ENCODE measurements at places on chromosomes 1 and 21.
A peak's percentile ranks its signal among the peaks of the same experiment; 100 is the strongest.

GRCh38 chr1:116258668-116259419, 114.2 kb upstream of the ATP1A1 start:
- DNase-seq, result no peak

GRCh38 chr1:223752721-223753515, 40.6 kb downstream of the CAPN2 start:
- no peak for DNase-seq

GRCh38 chr1:230328342-230329015, 97.7 kb downstream of the PGBD5 start:
- DNase-seq, result no peak

DNA sequence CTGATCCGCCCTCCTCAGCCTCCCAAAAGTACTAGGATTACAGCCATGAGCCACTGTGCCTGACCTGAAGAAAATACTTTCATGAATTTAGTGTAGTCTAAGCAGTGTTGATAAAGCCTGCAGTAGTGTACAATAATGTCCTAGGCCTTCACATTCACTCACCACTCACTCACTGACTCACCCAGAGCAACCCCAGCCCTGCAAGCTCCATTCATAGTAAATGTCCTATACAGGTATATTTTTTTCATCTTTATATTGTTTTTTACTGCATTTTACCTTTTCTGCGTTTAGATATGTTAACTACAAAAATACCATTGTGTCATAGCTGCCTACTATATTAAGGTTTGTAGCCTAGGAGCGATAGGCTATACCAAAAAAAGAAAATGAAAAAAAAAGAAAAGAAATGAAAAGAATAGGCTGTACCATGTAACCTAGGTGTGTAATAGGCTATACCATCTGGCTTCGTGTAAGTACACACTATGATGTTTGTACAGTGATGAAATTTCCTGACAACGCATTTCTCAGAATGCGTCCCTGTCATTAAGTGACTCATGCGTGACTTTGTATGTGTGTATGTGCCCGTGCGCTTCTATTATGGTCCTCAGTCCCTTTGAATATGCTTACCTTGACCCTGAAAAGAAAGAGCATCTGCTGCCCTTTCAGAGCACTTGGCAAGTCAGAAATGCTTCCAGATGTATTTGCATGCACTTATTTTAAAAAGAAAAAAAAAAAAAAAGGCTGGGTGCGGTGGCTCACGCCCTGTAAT, 9.2 kb upstream of the SLAMF8 start:
- DNase-seq, result no peak

DNA sequence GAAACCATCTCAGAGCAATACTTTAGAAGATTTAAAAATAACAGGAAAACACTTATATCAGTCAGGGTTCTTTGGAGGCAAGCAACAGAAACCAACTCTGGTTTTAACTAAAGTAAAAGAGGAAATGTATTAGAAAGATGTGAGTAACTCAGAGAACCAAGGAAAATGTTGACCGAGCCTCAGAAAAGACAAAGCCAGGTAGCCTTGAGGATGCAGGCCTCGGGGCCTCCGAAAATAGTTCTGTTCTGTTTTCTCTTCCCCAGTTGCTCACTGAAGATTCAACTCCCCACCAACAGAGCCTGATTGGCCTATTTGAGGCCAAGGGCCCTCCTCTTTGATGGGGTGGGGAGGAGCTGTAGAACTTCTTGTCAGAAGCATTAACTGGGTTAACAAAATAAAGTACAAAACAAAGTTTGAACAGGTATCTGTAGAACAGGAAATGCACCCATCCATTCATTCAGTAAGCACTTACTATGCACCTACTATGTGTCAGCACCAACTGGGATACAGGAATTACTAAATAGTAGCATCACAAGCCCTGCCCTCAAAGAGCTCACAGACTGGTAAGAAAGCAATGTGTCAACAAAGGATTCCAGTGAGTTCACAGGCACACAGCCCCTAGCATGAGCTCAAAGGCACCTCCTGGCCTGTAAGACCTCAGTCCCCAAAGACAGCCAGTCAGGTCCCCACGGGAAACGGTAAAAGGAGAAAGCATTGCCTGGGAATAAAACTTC, 12.6 kb downstream of the SLAMF8 start:
- peak; percentile 65 for DNase-seq

DNA sequence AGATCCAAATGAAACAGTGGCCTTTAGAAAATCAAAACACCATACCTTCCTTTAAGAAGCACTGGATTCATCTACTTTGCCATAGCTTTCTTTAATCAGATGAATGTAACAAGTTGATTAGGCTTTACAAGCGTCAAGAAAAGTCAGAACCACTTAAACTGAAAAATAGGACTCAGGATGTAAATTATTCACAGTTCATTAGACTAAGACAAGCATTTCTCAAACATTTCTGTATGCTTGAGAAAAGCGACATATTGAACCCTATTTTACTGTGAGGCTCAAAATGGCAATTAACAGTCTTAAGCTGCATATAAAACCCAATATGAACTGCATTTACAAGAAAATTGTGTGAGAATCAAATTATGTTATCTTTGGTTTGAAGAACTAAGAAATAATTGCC, 256.7 kb upstream of the SNX7 start:
- DNase-seq, result no peak

DNA sequence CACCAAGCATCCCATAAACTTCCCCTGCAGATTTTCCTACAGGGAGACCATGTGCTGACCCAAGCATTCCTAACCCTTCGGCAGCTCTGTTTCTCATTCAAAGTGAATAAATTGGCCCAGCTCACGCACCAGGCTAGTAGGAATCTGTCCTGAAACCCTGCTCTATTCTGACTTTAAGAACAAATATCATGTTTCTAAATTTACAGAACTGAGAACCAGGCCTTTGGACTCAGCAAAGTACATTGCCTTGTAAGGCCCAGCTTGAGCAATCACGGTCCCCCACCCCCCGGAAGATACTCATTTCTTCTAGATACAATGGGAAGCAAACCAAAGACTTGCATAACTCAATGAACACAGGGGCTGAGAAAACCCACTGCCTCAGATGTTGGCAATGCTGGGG, 160.1 kb upstream of the NFIA start:
- DNase-seq, result no peak

DNA sequence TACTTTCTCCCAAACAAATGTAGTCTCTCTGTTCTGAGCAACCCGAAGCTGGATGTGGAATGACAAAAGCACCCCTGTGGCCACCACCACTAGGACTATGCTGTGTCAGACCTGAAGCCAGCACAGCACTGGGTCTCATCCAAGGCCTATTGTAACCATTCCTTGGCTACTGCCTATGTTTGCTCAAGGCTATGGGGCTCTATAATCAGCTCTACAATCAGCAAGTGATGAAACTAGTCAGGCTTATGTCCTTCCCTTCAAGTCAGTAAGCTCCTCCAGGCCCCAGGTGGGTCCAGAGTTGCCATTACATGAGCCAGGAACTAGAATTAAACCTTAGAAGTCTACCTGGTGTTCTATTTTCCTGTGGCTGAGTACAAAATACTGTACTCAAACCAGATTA, 370.2 kb downstream of the TBX15 start:
- no peak for DNase-seq

DNA sequence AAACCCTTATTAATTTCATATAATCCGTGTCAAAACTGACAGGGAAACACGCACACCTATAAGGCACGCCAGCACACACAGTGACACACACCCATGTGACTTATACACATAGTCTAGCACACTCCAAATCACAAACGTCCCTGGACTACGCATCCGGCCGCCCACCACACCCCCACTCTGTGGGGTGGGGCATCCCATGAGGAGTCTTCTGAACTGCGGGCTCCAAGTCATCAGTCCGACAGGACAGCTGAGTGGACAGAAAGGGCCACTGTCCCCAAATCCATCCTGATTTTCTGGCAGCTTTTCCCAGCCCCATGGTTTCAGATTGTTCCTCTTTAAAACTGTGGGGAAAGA, 829 bp downstream of the PEA15 start:
- DNase-seq, result peak; percentile 58

GRCh38 chr1:174445817-174446216, 1.9 kb upstream of the GPR52 start:
- no peak for DNase-seq

GRCh38 chr1:163290025-163290640, 31.6 kb upstream of the NUF2 start:
- no peak for DNase-seq

GRCh38 chr1:53390261-53390660, 62.4 kb upstream of the LRP8 start:
- no peak for DNase-seq

DNA sequence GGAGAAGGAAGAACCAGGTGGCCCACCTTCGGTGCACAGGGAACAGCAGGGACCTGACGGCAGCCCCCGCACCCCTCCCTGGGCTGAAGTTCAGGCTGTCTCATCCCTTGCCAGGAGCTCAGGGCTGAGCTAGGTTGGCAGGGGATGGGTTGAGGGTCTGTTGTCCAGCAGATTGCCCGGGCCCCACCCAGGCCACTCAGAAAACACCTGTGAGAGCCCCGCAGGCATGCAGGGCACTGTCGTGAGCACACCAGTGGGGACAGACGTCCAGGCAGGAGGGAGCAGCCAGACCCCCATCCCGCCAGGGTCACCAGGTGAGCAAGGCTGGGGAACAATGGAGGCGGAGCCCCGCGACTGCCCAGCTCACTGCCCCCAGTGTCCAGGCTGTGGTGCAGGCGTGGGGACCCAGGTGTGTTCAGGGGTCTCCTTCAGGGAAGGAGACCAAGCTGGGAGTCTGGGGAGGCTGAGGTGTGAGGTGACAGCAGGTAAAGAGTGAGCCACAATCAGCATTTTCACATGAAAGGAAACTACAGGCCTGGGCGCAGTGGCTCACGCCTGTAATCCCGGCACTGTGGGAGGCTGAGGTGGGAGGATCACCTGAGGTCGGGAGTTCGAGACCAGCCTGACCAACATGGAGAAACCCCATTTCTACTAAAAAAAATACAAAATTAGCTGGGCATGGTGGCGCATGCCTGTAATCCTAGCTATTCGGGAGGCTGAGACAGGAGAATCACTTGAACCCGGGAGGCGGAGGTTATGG, 9.4 kb upstream of the SAMD11 start:
- DNase-seq, result no peak

Measured in GM10248 (cell line).